ENCODE measurements at places on chromosomes 6 and 20. TPM values are rescaled to one million over a fixed set of nuclear protein-coding genes. Genes with fewer than 3 reads are reported as not detected.

GRCh38 chr6:28673787-28674671, 148.3 kb downstream of the GPX5 start:
- DNase-seq: no peak

DNA sequence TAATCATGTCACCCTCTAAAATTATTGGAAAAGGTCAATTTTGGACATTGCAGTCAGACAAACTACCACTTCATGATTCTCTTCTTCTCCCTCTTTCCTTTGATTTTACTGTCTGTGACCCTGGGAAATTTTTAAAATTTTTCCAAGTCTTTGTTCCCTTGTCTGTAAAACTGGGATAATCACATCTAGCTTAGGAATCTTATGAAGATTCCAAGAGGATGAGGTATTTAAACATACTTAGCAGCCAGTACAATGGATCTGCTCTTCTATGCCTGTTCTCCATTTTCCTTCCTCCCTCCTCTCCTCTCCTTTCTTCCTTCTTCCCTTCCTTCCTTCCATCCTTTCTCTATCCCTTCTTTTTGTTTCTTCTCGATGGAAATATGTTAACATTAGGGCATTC, 651.6 kb upstream of the MARCKS start:
- no peak for DNase-seq

DNA sequence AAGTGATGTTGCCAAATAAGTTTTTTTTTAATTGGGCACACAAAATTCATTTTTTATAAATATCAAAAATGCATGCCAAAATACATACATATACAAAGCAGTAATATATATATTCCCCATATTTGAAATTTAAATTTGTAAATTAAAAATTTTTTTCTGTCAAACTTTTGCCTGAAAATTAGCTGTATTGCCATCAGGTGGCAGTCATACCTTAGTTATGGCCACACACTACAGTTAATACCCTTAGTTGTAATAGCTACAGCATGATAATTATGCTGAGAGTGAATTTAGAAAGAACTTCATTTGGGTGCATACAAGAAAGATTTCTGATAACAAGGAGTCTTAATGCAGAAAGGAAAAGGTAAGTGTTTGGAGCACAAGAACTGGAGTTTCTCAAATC, 46.2 kb upstream of the SDHAF4 start:
- no peak for DNase-seq

DNA sequence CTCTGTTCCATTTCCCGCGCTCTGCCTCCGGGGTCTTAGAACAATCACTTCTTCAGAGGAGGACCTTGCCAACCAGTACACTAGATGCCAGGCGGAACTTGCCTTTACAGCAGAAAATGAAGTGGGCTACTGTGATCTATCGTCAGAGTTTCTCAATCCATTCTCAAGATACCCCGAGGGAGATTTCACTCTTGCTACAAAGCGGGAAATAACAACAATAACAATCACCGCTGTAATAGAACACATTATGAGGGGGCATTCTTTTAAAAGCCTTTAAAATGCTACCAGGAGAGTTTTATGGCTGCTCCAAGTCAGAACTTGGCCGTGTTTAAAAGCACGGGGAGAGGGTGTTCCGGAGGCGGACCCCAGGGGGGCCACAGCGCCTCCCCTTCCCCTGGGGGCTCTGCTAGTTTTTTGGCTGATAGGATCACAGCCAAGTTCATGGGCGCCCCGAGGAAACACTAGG, 617.0 kb upstream of the AGPAT4 start:
- no peak for DNase-seq

GRCh38 chr6:85157311-85157710, 292.6 kb upstream of the NT5E start:
- DNase-seq: no peak

DNA sequence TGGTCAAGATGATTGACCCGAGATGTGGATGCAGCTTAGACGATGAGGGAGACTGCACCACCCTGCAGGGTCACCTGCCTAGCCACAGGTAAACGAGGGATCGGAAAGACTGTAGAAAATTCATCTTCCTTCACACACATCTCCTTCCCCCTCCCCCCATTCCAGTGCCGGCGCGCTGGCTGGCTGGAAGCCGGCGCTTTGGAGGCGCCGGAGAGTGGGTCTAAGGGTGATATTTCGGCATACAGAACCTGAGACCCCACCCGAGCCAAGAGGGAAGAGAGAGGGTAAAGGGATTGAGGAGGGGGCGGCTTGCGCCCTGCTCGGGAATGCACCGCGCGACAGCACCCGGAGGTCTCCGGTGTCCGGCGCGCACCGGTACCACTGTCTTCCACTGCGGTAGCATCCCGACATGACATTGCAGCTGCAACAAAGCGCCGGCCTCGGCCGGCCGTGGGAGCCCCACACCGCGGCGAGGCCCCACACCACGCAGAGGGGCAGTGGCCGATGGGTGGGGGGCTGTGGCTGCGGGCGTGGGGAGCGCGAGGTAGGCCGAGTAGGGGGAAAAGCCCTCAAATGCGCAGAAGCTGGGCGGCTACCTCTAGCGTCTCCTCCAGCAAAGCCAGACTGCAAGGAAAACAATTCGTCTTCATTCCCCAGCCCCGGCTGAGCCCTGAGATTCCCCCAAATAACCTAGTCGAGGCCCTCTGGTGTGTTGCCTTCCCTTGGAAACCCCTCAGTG, 984 bp downstream of the TNFRSF21 start:
- no peak for DNase-seq

- DNase-seq: peak; percentile 42
Observed at GRCh38 chr20:50070361-50070760, 42.6 kb downstream of the UBE2V1 start.

- DNase-seq: no peak
Observed at GRCh38 chr20:50866036-50866685, 65.1 kb downstream of the ADNP start.

- no peak for DNase-seq
Observed at GRCh38 chr6:129657483-129657882, 52.5 kb downstream of the ARHGAP18 start.

DNA sequence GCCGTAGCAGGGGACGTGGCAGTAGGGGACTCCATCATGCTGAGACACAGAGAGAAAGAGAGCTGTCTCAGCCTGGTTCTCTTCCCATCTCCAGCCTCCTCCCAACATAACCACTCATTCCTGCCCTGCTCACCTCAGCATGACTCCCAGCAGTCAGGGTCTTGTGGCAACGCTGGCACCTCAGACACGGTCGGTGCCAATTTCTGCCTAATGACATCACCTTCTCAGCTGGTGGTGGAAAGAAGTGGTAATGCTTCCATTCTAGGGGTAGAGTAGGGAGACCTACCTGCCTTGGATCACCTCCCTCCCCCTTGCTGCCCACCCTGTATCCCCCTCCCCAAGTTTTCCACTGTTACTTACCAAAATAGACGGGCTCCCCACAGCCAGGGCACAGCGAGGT, 2.5 kb downstream of the CRIP3 start:
- DNase-seq: no peak

DNA sequence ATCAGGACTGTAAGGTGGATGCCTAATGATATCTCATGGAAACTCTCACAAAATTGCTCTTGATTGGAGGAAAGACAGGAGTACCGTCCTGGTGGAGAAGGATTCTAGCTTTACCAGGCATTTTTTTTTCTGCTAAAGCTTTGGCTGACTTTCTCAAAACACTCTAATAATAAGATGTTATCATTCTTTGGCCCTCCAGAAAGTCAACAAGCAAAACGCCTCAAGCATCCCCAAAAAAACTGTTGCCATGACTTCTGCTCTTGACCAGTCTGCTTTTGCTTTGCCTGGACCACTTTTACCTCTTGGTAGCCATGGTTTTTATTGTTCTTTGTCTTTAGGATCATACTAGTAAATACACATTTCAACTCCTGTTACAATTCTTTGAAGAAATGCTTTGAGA, 55.5 kb upstream of the RUNX2 start:
- no peak for DNase-seq

WFDC10B gene
- total RNA-seq: not detected

TRIM31 gene
- total RNA-seq: not detected

SYCP2L gene
- 0.71 TPM for total RNA-seq

PAK5 gene
- not detected for total RNA-seq

GSTA3 gene
- total RNA-seq: not detected

TUBB1 gene
- 0.43 TPM for total RNA-seq

HACE1 gene
- total RNA-seq: 11.8 TPM
